Gastroesophageal sphincter (tissue), 4 donors: ENCODE measurements at places on chromosomes 7 and 10. TPM values are rescaled to one million over a fixed set of nuclear protein-coding genes. Genes with fewer than 3 reads are reported as not detected.

The PTPRZ1 gene
- 7.0 TPM for total RNA-seq

The CPN1 gene
- not detected for total RNA-seq

The FZD1 gene
- 15.4 TPM for total RNA-seq

The PRSS37 gene
- not detected for total RNA-seq
